ENCODE measurements at places on chromosomes 12 and 14.

DNA sequence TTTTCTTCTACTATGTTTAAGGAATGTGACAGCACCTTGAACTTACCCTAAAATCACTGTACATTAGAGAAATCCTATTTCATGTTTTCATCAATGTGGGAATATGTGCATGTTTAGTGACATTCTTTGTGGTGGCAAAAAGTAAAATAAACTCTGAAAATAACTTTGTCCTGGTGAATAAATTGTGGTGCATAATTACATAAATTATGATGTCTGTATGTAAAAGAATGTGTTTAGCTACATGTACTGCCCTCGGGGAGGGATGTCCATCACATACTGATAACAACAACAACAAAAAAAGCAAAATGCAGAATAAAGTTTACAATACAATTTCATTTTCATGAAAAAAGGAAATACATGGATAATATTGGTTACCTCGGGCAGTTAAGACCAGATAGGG is 157.3 kb downstream of the METTL25 start:
- DNase-seq, result no peak

GRCh38 chr12:131755305-131756113 is 44.6 kb downstream of the SFSWAP start:
- DNase-seq, result no peak

GRCh38 chr14:63299351-63300110 is 19.2 kb downstream of the GPHB5 start:
- DNase-seq, result no peak

- DNase-seq, result no peak
Measured at GRCh38 chr14:106372870-106373652, 846.7 kb downstream of the TMEM121 start.

GRCh38 chr12:131044760-131045381 is 91.2 kb downstream of the ADGRD1 start:
- no peak for DNase-seq

DNA sequence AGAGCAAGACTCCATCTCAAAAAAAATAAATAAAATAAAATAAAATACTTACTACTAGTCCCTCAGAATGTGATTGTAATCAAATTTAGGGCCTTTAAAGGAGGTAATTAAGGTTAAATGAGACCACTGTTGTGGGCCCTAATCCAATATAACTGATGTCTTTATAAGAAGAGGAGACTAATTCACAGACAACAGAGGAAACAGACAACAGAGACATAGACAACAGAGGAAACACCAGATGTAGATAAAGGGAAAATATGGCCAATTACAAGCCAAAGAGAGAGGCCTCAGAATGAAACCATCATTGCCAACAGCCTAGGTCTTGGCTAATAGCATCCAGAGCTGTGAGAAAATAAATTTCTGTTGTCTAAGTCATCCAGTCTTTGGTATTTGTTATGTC is 669.0 kb upstream of the FOXG1 start:
- no peak for DNase-seq

GRCh38 chr14:65709576-65709975 is 297.0 kb downstream of the FUT8 start:
- no peak for DNase-seq

- no peak for DNase-seq
Measured at GRCh38 chr14:43056106-43056505, 1449.4 kb downstream of the LRFN5 start.

DNA sequence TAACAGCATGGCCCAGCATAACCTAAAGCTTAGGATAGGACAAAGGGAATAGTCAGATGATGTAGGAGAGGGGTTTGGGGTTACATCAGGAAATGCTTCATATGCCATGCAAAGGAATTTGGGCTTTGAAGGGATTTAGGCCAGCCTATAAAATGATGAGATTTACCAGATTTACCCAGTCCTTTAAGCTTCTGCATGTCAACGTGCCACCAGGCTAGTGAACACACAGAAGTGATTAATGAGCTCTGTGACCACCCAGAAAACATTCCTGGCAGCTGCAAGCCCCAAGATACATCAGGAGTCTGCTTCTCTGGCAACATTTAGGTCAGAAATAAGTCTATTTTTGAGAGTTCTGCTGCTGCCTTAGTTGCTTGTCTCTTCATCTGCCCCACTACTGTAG is 118.3 kb downstream of the LRIG3 start:
- DNase-seq, result no peak

DNA sequence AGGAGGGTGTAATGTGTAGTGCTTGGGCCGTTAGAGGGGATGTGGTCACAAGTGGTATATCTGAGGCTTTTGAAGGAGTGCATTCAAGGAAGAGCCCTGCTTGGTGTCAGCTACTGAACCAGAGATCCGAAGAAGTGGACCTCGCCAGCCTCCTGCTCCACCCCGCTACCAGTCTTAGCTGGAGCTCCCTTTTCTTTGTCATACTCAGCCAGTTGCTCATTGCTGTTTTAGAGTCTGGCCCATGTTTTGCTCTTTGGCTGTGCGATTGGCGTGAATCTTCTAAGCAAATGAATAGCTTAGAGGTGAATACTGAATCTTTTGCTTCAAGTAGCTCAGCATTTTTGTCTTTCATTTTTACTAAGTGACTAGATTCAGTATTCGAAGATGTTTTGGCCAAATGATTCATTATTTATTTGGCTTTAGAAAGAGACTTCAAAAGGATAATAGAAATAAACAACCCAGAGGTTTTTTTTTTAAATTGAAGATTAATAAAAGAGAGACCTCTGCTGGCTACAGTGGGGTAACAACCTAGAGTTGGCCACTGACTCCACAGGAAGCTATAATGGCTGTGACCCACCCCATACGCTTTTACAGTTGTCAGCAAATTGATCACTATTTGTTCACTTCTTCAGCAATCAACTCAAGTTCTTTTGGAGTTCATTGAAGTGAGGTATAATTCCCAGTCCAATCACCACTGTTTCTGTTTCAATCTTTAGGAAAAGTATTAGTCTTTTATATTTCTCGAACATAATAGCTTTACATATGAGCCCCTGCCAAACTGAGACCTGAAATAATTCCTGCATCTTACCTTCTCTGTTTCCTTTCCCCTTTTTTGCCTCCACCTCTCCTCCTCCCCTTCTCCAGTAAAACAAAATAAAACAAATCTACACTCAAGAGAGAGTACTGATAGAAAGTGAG is 19.9 kb downstream of the CDKN1B start:
- no peak for DNase-seq

Measured in vagina (tissue), 2 donors.